ENCODE measurements at places on chromosomes 7 and 10.

DNA sequence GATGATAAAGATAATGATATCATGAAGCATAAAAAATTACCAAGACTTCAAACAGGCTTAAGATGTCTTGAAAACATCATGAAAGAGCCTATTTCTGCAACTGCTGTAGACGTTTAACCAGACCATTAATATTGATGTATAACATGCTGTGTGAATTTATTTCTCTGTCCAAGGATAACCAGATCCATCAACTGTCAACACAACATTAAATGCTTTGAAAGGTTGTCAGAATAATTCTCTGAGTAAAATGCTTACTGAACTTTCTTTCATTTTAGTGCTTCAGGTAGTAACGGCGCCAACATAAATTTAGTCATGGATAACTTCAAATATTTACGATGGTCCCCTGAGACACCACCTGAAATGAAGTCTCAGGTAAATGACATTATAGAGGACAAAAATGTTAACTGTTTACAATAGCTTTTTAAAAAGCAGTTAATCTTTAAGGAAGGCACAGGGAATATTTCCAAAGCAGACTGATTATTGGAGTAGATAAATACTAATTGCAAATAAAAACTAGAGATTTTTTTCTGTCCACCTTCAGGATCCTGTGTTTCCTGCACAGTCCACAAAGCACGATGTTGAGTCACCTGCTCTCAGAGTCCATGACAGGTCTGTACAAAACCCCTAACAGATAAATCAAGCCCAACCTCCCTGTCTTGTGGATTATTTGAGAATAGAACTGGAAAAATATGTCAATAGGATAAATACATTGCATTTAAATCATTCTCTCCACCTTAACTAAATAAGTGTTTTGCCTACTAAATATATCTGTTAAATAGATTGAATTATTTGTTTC lies 1213.2 kb downstream of the XPNPEP1 start:
- no peak for DNase-seq

DNA sequence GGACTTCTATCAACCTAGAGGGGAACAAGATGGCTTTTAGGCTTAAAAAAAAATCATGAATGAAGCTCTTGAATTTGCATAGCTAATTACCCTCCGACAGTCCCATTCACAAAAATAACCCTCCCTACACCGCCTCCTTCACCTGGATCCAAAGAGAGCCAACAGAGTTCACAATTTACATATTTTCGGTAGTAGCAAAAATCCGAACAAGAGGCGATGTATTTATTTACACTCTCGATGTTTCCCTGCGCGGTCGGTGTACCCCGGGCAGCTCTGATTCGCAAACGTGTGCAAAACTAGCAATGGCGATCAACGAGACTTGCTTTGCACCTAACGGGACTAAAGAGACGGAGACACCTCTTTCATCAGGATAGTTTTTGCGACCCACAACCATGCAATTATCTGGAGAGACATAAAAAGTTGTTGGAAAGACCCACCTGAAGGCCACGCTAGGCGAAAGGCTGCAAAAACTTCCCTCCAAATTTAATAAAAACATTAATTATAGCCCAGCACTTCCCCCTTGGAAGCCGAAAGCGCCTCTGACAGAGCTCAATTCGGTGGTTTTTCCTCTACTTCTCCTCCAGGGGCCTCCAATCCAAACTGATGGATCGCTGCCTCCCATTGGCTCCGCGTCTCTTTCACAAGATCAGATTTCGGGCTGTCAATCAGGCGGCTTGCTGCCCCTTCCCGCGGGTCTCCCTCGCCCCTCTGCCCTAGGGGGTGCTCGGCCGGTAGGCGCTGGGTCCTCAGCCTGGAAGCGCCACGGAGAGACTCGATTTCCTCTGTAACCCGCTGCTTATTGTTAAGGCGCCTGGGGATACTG lies at the start of gene ETV1:
Gene ETV1 (minus strand): TSS at position 541 of the 823 bp plus-strand sequence. CDS start 614 bp downstream, outside the sequence.
- DNase-seq = peak; percentile 35

DNA sequence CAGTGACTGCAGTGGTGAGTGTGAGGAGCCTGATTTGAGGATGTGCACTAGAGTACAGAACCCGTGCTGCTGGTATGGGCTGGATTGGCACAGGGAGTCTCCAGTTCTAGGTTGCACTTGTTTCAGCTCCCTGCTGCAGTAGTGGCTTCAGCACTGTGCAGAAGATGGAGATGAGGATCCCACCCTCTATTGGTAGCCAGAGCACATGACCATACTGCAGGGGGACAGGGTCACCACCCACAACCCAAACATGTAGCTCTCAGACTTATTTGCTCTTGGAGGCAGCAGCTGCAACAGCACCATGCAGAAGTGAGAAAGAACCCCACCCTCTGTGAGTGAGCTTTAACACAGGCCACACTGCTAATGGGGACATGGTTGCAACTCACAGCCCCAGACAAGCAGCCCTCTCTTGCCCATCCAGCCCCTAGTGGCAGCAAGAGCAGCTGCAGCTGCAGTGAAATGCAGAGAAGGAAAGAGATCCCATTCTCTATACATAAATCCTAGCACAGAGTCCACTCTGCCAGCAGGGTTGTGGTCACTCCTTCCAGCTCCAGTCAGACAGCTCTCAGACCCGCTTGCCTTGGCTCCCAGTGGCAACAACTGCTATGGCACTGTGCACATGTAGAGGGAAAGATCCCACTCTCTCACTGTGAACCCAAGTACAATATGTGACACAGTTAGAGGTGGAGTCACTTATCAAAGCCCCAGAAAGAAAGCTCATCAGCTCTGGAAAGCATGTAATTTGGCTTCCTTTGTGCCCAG lies 51.4 kb upstream of the SCIN start:
- no peak for DNase-seq

DNA sequence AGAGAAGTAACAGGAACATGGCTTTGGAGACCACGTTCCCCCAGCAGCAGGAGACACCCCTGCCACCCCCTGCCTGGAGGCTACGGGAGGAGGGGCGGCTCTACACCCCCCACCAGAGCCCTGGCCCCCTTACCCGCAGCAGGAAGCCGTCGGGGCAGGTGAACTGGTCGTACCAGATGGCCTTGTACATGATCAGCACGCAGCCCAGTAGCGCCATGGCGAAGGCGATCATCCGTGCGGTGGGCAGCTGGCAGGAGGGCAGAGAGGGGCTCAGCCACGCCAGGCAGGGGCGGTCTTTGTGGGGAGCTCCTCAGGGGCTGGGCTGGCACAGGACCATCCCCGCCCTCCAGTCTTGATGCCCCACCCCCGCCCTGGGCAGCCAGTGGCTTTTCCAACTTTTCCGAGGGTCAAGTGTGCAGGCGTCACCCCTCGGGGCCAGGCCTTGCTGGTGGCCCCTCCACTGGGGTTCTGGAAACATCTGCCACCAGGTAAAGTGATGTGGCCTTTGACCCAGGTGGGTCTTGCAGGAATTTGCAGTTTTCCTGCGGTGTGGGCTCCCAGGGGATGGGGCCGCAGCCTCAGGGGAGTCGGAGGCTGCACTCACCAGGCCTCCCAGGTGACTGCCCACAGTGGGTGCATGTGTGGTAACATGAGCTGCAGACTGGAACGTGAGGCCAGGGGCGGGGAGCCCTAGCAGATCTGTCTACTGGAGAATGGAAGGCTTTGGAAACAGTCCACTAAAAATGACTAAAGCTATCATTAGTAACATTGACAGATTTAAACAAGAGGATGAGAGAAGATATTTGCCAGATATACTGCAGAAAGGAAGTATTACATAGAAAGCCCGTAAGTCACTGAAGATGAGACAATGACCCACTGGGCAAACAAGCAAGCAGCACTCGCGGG lies 9.7 kb downstream of the CALY start:
- DNase-seq = no peak

- DNase-seq = no peak
Observed at GRCh38 chr10:96287392-96288105, 16.2 kb upstream of the BLNK start.

GRCh38 chr7:111787741-111788140 lies 225.4 kb upstream of the IMMP2L start:
- no peak for DNase-seq

GRCh38 chr7:67786021-67786420 lies 789.4 kb downstream of the TYW1 start:
- DNase-seq = no peak
